ENCODE measurements at places on chromosomes 3 and 15.
A peak's percentile ranks its signal among the peaks of the same experiment; 100 is the strongest.

GRCh38 chr3:8500319-8500988 lies 1.2 kb upstream of the LMCD1 start:
- no peak for DNase-seq

DNA sequence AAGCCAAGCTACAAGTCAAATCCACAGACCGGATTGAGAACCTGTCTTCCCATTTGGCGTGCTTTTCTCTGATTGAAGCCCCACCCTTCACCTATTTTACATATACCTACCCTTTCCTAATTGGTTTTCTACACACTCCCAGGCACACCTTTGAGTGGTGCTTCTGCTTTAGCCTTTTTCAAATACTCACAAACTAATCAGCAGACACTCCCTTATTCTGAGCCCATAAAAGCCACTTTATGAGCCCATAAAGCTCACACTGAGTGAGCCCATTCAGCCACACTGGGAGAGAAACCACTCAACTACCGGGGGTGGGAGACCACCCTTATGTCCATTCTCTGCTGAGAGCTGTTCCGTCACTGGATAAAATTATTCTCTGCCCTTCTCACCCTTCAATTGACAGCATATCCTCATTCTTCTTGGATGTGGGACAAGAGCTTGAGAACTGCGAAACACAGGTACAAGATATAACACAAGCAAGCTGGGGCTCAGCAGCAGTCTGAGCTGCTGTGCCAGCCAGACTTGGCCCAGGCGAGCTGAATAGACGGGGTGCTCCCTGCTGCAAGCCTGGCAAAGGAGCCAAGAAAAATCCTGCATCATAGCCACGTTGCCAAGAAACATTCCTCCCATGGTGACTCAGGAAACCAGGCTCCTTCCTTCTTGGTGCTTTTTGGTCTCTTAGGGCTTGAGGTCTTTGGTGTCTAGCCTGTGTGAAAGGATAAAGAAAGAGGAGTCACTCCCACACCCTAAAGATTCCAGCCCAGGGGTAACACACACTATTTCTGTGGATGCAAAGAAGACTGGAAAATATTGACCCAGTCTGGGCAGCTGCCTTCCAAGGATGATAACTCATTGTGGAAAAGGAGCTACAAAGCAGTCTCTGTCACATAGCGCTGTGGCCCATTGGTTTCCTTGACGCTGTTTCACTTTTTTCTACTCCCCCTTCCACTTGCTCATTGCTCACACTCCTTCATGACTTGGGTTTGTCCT lies 609.7 kb downstream of the MCTP2 start:
- peak; percentile 74 for DNase-seq

- DNase-seq, result no peak
These were observed 32.7 kb downstream of the PDIA5 start for GRCh38 chr3:123099331-123100192.

DNA sequence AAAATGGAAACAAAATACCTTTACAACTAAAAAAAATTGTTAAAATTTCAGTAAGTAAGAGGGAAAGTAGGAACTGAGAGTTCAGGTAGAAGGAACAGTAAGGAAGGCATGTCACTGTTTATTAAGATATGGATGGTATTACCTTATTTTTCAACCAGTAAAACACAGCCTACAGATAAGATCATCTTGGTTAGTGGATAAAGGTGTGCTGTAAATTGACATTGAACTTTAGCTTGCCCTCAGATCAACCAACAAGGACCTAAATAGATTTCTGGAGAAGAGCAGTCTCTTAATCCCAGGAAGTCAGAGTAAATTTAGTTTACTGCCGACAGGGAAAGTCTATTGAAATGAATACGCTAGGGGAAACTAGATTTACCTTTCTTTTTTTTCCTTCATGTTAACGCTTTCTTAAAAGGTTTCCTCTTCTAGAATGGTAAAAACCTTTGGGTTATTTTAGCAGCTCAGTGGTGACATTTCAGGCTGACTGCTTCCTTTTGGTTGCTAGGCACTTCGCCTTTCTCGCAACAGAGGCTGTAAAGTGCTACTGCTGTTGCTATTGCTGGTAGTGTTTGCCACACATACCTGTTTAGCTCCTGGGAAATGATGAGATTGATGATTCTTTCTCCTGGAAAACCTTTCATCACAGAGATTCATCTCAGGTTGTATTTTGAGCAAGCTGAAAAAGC lies 12.9 kb downstream of the DZIP3 start:
- DNase-seq, result no peak

DNA sequence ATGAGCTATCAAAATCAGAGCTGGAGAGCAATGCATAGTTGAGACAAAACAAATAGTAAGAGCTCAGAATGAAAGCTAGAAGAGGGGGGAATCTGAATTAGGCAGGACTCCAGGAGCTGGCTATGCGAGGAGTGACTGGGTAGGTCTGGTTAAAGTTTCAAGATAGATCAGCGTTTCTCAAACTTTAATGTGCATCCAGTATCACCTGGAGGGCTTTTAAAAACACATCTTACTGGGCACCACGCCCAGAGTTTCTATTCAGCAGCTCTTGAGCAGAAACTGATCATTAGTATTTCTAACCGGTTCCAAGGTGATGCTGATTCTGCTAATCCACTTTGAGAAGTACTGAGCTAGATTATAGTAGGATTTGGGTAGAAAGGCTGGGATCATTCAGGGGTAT lies 96.2 kb upstream of the ACP3 start:
- no peak for DNase-seq

GRCh38 chr15:83855956-83856355 lies 202.0 kb downstream of the ADAMTSL3 start:
- no peak for DNase-seq

DNA sequence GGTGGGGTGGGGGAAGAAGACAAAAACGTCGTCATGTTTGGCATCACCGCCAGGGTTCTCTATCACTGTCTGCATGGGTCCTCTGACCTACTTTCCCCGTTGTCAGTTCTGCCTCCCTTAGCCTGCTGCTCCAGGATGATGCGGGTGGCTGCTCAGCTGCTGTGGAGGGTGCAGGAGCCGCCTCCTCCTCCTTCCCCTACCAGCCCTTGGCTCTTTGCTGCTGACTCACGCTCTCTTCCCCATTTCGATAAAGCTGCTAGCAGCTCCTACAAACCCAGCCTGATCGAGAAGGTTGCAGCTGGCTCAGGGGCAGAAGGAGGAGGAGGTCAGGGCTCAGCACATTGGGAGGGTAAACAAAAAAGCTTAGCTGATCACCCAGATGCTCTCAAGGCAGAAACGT lies 49.5 kb upstream of the SEC13 start:
- DNase-seq, result no peak

Measured in sigmoid colon (tissue), 7 donors.